ENCODE measurements at places on chromosomes 1 and 21.

GRCh38 chr1:161367684-161368400 is at the start of gene CFAP126:
Gene CFAP126, minus strand, starts transcription at chr1:161367876. Its CDS starts 8 bp downstream, at chr1:161367868.
- DNase-seq = peak; percentile 9

DNA sequence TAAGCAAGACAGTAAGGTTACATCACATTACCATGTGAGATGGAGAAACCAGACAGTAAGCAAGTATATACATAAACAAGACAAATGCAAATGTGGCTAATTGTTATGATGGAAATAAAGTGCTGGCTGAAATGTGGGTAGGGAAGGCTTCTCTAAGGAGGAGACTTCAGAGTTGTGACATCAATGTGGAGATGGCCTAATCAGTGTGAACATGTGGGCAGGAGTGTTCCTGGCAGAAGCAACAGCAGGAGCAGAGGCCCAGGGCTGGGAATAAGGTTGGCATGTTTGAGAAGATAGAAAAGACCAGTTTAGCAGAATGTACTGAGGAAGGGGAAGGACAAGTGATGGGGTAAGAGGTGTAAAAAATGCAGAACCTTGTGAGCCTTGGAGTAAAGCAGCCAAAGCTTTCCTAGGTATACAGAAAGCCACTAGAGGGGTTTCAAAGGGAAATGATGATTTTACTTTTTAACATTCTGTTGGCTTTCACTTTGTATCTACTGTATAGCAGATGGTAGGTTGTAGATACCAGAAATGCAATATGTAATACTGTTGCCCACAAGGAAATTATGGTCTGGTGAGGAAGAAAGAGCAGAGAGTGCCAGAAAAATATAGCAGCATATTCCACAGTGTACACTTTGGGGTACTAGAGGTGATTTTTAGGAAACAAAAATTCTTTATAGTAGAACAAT is 197.4 kb downstream of the FGGY start:
- no peak for DNase-seq

DNA sequence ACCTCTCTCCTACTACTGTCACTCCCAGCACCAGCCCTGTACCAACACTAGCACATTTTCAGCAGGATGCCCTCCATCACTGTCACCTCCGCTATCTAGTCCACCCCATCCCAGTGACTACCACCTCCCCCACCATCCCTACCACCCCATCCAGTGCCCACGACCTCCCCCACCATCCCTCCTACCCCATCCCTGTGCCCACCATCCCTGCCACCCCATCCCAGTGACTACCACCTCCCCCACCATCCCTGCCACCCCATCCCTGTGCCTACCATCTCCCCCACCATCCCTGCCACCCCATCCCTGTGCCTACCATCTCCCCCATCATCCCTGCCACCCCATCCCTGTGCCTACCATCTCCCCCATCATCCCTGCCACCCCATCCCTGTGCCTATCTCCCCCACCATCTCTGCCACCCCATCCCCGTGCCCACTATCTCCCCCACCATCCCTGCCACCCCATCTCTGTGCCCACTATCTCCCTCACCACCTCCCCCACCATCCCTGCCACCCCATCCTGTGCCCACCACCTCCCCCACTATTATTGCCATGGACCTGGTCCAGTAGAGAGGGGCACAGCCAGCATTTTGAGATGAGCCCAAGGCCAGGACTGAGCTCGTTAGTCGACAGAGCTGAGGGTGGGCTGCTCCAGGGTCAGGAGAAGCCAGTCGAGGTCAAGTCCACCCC is 45.7 kb downstream of the DISP3 start:
- no peak for DNase-seq

- DNase-seq = no peak
Measured at GRCh38 chr1:245086389-245086969, 68.3 kb upstream of the KIF26B start.

Data from anterior cingulate cortex (tissue), 58 donors.